ENCODE measurements at places on chromosomes 16 and 17.
A peak's percentile ranks its signal among the peaks of the same experiment; 100 is the strongest.

GRCh38 chr16:50301626-50302471, 35.5 kb downstream of the ADCY7 start:
- DNase-seq, result no peak

DNA sequence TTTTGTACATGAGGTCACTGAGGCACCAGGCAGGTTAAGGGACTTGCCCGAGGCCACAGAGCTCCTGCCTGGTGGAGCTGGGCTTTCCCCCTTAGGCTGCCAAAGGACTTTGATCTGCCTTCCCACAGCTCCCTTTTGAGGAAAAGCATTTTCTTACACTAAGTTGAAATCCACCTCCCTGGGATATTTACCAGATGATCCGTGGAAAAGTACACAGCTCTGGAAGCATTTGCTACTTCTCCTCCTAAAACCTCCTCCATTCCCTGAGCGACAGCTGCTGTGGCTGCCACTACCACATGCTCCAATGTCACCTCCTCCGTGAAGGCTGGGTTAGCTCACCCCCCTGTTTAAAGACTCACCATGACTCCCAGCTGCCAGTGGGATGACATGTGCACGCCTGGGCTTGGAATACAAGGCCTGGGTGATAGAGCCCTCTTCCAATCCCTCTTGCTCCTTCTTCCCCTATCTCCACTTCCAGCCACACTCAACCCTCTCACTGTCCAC, 1.2 kb upstream of the MPRIP start:
- peak; percentile 37 for DNase-seq

GRCh38 chr16:66681676-66682075, 14.9 kb downstream of the CMTM4 start:
- no peak for DNase-seq

GRCh38 chr16:79381603-79382042, 218.9 kb downstream of the MAF start:
- DNase-seq, result no peak

DNA sequence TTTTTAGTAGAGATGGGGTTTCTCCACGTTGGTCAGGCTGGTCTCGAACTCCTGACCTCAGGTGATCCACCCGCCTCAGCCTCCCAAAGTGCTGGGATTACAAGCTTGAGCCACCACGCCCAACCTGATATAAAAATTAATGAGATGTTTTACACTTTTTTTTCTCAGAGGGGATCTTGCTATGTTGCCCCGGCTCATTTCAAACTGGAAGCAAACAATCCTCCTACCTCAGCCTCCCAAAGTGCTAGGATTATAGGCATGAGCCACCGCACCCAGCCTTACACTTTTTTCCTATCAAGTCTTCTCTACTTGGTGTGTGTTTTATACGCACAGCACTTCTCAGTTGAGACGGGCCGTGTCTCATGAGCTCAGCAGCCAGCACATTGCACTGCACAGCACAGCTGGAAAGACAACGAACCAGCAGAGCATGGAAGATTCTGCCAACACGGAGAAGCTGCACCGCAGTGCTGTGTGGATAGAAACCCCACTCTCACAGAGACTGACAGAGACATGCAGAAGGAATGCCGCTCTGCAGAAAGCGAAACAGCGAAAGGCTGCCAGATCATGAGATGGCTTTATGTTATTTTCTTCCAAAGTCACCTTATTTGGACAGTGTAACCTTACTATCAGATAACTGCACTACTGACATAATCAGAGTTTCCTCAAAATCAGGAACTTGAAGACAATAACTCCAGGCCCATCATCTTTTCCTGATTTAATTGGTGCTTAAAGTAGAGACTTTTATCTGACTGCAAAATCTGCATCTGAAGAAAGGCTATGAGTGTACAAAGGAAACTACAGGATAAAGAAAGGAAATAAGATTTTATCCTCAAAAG, 6.5 kb upstream of the QRICH2 start:
- no peak for DNase-seq

DNA sequence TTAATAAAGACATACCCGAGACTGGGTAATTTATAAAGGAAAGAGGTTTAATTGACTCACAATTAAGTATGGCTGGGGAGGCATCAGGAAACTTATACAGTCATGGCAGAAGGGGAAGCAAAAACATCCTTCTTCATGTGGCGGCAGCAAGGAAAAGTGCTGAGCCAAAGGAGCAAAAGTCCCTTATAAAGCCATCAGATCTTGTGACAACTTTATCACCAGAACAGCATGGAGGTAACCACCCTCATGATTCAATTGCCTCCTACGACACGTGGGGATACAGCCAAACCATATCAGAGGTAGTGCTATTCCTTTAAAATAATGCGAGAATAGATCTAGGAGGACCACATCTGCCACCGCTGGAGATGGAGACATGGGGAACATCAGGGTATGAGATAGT, 9.0 kb downstream of the C16orf54 start:
- DNase-seq, result no peak

DNA sequence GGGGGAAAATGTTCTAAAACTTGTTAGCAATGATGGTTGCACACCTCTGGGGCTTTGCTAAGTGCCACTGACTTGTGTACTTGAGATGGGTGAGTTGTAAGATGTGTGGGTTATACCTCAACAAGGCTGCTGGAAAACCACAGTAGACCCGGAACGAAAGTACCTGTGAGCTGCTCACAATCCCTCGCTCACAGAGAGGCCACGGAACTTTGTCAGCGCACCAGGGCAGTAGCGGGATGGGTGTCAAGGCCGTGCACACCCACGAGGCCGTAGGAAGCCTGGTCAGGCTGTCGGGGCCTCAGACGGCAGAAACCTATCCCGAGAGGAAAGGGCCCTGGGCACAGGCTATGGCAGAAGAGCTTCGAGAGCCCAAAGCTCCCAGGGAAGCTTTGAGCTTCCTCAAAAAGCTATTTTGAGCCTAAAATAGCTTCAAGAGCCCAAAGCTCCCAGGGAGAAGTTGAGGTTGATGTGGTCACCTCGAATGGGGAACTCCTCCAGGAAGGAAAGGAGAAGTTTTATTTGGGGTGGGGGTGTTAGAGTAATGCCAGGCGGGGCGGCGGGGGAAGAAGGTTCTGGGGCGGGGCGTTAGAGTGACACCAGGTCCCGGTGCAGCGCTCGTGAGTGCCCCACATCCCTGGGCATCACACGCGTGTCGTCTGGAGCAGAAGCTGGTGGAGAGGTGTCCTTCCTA, 19.0 kb downstream of the CBFA2T3 start:
- no peak for DNase-seq

DNA sequence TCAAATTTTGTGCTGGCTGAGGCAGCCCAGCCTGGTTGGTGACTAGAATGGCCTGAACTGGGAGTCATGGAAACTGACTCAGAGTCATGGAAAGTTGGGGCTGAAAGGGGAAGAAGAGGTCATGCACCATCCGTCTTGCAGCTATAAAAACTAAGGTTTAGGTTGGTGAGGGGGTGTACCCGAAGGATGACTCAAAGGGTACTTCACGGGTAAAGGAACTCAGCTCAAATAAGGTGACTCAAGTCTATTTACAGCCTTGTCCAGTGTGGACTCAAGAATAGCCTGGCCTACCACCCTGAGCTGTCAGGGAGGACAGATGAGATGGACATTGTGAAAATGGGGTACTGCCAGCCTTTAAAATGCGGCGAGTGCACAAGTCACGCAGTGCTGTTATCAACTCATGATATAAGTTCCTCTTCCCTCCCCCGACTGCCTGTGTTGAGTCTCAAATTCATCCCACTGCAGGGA, 18.6 kb downstream of the CD300LB start:
- peak; percentile 21 for DNase-seq

DNA sequence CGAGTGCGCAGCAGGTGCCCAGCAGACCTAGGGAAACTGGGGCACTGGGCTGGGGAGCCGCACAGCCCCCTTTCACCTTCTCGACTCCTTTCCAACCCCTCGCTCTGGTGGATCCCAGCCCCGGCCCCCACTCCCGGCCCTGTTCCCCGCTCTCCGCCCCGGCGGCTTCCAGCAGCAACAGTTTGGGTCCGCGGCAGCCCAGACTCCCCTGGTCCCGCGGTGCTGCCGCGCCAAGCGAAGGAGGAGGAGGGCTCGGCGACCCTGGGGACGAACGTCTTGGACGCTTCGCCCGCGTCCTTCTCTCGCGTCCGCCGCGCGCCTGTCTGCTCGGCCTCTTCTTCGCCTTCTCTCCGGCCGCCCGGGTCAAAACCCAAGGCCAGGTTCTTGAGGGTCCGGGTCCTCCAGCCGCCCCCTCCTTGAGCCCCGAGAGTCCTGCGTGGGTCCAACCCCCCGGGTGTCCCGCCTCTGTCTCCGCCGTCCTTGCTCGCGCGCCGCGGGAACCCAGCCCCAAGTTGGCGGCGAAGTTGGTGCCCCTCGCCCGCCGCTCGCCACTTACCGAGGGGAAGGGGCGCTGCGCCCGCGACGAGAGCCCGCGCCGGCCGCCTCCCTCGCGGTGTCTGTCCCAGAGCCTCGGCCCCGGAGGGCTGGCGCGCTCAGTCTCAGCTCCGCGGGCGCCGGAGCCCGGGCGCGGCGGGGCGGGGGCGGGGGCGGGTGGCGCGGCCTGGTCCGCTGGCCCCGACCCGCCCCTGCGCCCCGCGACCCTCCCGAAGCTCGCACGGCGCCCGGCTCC, 1.4 kb upstream of the GRIN2C start:
- DNase-seq, result no peak

DNA sequence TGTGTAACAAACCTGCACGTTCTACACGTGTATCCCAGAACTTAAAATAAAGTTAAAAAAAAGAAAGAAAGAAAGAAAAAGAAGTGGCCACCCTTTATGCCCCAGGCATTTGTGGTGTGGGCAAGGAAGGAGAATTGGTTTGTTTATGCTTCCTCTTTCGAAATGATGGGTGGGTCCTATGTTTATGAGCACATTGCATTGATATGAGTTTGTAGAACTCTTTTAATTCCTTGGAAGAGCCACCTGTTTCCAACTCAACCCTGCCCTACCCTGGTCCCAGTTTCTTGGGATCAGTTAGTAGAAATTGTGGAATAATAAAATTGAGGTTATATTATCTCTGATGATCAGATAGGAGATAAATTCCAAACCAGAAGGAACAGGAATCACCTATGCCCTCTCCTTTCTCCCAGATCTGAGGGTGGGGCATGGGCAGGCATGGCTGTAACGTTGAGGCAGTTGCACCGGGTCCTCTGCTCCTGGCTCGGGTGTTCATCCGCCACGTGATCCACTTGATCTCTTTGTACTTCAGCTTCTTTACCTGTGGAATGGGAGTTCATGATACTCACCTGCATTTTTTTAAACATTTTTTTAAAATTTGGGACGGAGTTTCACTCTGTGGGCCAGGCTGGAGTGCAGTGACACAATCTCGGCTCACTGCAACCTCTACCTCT, 15.9 kb downstream of the CHAD start:
- no peak for DNase-seq

DNA sequence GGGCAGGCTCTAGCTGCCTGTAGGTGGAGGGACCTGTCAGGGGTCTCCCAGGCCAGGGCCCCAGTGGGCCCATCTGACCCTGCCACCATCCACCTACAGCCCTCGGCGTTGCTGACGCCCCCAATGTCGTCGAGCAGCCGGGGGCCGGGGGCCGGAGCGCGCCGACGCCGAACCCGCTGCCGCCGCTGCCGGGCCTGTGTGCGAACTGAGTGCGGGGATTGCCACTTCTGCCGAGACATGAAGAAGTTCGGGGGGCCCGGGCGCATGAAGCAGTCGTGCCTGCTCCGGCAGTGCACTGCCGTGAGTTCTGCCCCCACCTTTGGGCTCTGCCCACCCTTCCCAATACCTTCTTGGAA, 2.2 kb downstream of the FBXL19 start:
- no peak for DNase-seq

- DNase-seq, result peak; percentile 60
Measured at GRCh38 chr17:47978324-47978723, 7.4 kb downstream of the CDK5RAP3 start.

DNA sequence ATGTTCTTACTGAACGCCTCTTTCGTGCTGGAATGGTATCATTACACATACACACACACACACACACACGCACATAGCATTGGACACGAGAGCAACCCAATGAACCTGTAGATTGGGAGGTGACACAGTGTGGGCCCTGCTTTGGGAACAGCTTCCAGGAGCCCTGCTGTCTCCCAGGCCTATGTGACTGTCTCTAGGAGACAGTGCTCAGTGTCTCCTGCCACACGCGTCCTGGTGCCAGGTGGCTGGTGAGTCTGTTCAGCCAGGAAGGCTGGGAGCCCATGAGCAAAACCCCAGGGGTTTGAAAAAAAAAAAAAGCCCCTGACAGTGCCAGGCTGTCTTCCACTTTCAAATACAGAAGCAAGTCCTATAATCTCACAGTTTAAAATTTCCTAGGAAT, 2.4 kb upstream of the SPOP start:
- no peak for DNase-seq

- no peak for DNase-seq
Measured at GRCh38 chr17:2363851-2364762, 26.8 kb downstream of the SGSM2 start.

DNA sequence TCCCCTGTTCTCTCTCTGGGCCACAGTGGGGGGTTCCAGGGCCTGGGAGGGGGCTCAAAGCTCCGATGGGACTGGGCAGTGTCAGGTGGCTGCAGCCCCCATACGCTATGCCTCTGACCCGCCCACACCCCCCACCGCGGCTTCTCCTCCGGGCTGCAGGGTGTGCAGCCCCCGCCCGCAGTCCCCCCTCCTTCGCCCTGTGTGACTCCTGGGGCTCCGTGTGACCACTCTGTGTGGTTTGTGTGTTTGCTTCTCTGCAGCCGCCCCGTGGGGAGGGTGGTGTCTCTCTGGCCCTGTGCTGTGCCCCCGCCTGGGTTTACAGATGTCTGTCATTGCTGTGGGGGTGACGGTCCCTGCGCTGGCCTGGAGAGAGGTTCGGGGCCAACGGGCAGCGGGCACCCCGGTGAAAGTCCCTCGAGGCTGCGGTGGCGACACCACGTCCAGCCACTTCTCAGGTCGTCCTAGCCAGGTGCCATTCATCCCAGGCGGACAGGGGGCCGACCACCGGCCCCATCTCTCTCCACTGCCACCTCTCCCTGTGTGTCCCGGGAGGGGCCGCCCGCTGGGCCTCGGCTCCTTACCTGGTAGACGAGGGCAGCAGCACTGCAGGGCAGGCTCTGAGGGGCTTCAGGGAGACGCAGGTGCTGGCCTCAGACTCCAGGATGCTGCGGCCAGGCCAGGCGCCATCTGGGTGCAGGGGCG, 5.5 kb downstream of the SSTR5 start:
- DNase-seq, result no peak

GRCh38 chr17:76441686-76442340, 11.1 kb downstream of the UBE2O start:
- peak; percentile 46 for DNase-seq

DNA sequence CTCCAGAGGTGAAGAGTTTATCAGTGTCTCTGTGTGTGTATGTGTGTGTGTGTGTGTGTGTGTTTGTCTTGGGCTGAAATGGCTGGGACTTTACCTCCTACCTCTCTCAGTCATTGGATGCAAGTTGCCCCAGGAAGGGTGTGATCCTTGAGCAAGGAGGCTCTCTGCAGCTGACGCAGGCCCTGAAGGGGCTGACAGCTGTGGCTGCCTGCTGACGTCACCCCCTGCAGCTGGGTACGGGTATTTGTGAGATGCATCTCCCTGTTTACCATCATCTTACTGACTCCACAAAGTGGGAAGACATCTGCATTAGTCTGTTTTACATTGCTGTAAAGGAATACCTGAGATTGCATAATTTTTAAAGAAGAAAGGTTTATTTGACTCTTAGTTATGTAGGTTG, 631.5 kb upstream of the RBFOX1 start:
- DNase-seq, result no peak
